Myocyte (in vitro differentiated cells): ENCODE measurements at places on chromosomes 11 and 22.

GRCh38 chr11:78791964-78792363, 217.3 kb upstream of the NARS2 start:
- no peak for DNase-seq

- no peak for DNase-seq
These were observed 534 bp downstream of the RBFOX2 start for GRCh38 chr22:36027935-36028645.

- peak; percentile 83 for DNase-seq
These were observed 32.3 kb downstream of the ARVCF start for GRCh38 chr22:19984201-19984753.

- DNase-seq, result no peak
These were observed 1.2 kb downstream of the SOX10 start for GRCh38 chr22:37982938-37983859.

- no peak for DNase-seq
These were observed 89.1 kb upstream of the USP47 start for GRCh38 chr11:11752679-11753078.

GRCh38 chr11:72735495-72736027, 16.6 kb downstream of the ARAP1 start:
- peak; percentile 33 for DNase-seq

- DNase-seq, result peak; percentile 54
These were observed 30.1 kb downstream of the GRAMD4 start for GRCh38 chr22:46650078-46650810.

GRCh38 chr22:29720811-29721323, 1.1 kb downstream of the CABP7 start:
- no peak for DNase-seq

DNA sequence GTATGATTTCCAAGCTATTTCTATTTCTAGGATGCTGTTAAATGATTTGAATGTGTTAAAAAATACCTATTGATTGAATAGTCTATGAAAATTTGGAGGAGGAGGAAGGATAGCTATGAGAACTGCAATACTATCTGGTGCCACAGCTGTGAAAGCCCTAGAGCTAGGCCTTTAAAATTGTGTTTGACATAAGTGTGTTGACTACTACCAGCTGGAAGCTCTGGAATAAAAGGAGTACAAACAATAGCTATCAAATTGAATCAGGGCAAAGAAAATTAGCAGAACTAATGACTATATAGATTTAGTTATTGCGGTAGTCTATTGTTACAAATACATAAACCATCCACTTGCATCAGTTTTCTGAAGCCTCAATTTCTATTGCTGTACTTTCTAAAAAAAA, 124.8 kb upstream of the CNTN5 start:
- no peak for DNase-seq

DNA sequence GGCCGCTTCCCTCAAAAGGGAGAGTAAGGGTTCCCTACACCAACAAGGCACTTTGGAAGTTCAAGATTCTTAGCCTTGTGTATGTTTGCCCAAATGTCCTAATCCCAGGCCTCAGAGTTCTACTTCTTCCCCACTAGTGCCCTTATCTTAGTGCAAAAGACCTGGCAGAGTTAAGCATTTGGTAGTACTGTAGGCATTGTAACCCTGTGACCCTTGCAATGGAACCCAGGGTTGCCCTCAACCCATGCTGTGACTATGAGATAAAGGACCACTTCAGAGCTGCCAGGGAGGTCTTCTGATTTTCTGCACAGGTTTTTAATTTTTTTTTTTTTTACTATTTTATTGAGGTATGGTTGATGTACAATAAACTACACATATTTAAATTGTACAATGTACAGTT, 65.1 kb downstream of the C11orf65 start:
- DNase-seq, result no peak

DNA sequence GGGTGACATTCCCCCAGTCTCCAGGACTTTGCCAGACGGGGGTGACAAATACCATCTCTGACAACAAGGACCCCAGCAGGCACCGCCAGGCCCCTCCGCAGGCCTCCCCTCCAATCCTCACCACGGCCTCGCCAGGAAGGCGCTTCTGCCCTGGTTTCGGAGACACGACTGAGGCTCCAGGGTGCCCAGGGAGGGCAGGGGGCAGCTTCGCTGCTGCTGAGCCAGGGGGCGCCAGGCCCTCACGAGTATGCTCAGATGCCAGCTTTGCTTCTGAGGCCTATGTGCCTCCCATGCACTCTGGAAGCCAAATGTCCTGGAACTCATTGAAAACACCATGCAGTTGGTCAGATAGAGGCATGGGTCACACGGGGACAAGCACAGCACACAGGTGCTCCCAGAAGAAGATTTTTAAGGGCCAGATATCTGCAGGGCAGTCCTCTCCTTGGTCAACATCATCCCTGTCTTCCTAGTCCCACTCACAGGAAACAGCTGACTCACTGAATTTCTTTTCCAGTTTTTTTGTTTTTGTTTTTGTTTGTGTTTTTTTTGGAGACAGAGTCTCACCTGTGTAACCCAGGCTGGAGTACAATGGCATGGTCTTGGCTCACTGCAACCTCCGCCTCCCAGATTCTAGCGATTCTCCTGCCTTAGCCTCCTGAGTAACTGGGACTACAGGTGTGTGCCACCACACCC, 19.9 kb downstream of the BID start:
- DNase-seq, result peak; percentile 61

DNA sequence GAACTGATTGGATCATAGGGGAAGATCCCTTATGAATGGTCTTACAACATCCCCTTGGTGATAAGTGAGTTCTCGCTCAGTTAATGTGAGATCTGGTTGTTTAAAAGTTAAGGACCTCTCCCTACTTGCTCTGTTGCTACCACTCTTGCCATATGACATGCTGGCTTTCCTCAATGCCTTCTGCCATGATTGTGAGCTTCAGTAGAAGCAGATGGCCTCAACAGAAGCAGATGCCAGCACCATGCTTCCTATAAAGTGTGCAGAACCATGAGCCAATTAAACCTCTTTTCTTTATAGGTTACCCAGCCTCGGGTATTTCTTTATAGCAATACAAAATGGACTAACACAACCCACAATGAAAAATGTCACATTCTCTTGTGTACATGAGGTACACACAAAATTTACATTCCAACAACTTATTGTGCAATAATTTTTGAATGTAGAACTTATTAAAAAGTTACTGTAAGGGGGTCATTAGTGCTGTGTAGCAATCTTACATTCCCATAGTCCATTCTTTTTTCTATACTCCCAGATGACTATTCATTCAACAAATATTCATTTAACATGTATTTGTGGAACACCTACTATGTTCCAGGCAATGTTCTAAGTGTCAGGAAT, 10.3 kb downstream of the CYP2R1 start:
- no peak for DNase-seq

- no peak for DNase-seq
These were observed 91.3 kb downstream of the TSPAN18 start for GRCh38 chr11:44818110-44818509.

- no peak for DNase-seq
These were observed 842.8 kb upstream of the CNTN5 start for GRCh38 chr11:98177925-98178324.

GRCh38 chr11:126375726-126376125, 20.2 kb downstream of the ST3GAL4 start:
- no peak for DNase-seq

DNA sequence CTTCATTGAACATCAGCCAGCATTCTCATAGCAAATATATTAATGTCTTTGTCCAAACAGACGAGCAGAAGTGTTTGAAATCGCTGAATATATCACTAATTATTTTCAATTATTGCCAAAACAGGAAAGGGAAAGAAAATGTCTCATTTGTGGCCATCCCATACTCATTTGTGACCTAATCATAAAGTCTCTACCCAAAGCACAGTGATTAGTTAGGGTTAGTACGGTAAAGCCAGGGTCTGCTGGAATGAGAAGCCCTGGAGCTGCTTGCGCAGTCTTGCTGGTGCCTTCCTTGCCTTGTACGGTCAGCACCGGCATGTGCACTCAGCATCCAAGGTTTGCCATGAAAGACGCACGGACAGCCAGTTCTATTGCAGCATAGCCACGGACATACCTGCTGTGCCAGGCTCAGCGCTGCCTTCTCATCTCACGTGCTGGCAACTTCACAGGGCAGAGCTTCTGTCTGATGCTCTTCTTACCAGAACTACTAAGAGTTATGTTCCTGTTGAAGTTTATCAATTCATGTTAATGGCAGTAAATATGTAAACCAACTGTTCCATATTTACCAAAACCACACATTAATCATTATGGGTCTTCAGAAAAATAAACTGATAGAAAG, 74.7 kb upstream of the POU2AF2 start:
- no peak for DNase-seq

GRCh38 chr22:22144858-22145257, 99.7 kb upstream of the VPREB1 start:
- DNase-seq, result no peak

DNA sequence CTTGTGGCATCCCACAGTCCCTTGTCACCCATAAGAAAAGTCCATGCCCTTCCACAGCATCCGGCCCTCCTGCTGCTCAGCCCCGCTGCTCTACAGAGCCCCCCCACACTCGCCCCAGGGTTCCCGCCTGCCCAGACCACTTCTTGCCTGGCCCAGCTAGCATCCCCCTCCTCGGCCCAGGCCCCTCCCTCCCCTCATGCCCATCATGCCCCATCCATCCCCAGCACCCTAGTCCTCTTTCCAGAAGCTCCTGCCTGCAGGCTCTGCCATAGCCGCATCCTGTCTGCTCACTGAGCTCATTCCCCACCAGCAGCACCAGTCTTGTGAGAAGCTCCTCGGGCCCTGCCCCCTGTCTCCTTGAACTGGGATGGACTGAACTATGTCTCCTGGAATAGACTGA, 54.4 kb downstream of the LINC01488 start:
- no peak for DNase-seq

DNA sequence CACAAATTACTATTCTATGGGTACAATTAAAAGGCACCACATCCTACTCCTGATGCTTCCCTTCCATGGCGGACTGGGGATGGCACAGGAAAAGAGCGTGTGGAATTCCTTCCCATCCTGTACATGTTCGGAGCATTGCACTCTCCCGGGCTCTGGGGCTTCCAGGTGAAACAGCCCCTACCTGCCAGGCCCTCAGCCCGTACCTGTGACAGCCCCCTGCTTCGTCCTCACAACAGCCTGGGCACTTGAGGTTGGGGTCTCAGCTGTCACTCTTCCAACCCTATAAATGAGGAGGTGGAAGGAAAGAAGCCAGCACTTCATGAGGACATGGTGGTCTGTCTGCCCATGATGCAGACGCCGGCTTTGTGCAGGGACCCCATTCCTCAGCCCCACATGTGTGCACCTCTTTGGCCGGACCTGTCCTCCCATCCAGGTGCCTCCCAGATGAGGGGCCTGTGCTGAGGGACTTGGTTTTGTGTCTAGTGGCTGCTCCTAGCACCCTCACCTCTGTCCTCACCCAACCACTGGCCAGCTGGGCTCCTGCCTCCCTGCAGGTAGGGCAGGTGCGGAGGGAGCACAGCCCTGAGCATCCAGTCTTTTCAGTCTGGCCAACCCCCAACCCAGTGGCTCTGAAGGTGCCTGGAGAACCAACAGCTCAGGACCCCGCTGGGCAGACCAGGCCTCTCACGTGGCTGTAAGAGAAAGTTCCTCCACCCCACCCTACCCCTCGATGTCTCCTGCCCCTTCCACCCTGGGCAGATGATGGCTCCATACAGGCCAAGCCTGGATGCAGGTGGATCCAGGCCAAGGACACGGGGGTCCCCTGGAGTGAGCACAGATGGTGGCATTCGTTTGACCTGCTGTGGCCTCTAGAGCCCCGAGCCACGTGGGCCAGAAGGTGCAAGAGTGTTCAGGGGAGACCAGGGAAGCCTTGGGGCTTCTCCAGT, 23.4 kb upstream of the WNT7B start:
- no peak for DNase-seq

- no peak for DNase-seq
These were observed 34.2 kb downstream of the MICAL3 start for GRCh38 chr22:17990147-17990546.

- DNase-seq, result no peak
These were observed 187.1 kb upstream of the DDI1 start for GRCh38 chr11:103849366-103849765.

DNA sequence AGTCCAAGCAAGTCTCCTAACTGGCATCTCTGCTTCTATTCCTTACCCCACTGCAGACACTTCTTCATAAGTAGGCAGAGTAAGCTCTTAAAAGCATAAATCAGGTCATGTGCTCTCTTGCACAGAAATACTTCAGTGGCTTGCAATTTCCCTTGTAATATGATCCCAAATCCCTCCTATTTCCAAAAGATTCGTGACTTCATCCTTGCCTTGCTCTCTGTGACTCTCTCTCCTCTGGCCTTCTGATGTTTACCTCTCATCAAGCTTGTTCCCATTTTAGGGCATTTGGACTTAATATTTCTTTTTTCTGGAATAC, 37.4 kb upstream of the NCR3LG1 start:
- DNase-seq, result peak; percentile 77

DNA sequence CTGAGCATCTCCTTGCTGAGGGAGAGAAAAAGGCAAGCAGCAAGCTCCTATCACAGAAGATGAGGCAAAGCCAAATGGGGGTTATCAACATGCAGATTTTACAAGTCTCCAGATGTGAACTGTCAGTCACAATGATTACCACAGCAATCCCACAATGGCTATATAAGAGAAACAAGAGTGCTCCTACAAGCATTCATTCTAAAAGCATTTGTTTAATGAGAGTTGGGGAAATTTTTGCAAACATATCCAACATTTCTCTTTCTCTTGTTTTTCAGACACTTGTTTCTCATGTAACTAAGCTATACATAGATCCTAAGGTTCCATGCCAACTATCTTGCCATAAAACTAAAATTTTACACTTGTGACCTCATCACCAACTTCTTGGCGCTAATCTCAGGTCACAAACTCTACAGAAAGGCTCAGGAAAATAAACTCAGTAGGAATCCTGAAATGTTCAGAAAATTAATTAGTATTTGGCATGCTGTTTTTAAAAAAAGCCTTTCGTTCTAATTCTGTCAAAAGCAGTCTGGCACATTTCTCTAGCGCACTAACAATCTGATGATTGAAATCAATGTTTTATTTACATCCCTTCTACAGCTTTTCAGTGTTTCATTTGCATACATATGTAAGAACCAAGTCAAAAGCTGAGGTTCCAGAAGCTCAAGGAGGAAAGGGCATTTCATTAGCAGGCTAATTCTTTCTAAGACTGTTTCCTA, 199.5 kb downstream of the TTC28 start:
- peak; percentile 33 for DNase-seq

DNA sequence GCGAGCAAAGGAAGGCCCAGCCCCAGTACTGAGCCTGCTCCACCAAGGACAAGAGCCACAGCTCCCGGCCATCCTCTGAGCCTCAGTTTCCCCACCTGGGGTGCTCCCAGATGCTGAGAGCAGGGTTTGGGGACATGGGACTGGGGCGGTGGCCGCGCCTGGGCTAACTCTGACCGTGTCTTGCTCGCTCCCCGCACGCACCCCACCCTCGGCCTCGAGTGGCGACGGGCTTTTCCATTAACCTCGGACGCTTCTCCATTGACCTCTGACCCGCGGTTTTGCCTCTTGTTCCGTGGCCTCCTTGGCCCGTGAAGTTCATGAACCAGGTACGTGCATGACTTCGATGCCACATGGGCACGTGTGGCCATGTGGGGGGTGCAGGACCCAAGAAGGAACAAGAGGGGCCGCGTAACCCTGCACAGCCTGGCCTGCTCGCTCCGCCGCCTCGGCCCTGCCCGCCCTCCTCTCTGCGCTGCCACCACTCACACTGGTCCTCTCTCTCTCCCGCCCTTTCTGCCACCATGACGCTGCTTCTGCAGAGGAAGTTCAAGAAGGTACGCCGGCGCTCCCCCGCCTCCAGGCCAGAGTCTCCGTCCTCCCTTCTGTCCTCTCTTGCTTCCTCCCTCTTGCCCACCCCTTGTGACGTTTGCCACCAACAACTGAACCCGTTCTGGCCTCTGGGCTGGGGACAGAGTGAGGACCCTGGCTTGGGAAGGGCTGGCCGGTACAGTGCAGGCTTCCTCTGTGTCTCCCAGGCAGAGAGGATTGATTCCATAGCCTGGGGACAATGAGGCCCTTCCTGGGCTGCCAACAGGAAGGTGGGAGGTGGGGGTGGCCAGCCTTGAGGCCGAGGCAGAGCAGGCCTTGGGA, 6.9 kb downstream of the TNNT3 start:
- DNase-seq, result peak; percentile 0
